ENCODE measurements at places on chromosomes 13 and 19.

DNA sequence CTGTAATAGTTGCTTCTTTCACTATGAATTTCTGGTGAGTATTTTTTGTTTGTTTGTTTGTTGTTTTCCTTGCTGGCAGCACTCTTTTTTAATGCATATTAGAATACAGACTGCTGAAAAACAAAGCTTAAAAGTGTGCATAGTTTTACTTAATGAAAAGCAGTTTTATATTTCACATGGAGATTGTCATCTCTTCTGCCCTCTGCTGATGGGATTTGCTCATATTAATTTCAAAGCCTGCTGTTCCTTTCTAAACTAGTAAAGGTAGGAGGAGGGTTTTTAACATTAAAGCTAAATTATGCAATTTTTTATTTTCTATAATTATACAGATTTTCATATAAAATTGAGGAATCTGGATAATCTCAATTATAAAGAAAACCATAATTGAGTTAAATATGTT lies 692.6 kb upstream of the SLITRK1 start:
- no peak for DNase-seq

DNA sequence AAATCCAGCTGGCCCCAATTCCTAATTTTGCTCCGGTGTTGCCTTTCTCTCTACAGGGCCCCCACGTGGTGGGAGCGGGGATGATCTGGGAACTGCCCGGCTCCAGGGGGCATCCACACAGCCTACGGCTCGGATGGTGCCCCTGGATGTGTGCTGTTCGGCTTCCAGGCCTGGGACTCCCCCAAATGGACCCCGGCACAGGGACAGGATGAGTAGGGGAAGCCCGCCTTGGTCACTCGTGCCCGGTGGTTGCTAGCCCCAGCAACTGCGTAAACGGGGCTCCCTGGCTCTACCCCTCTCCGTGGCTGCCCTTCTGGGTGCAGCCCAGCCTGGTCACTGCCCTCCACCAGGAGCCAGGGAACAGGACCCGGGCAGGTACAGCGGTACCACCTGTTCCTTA lies 111.5 kb downstream of the TEX26 start:
- no peak for DNase-seq

DNA sequence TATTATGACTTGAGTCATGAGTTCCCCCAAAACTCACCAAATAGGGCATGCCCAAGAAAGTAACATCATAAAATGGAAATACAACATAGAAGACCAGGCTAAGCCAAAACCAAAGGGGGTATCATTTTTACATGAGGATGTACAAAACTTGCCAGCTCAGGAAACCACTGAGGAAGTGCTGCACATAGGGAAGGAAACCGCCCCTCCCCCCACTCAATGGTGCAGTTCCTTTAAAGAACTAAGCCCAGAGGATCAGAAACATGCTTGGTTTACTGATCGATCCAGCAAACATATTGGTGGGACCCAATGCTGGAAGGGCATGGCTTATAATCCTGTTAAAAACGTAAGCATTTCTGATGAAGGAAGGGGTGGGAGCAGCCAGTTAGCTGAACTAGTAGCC lies 4.2 kb upstream of the ZNF486 start:
- DNase-seq, result no peak

DNA sequence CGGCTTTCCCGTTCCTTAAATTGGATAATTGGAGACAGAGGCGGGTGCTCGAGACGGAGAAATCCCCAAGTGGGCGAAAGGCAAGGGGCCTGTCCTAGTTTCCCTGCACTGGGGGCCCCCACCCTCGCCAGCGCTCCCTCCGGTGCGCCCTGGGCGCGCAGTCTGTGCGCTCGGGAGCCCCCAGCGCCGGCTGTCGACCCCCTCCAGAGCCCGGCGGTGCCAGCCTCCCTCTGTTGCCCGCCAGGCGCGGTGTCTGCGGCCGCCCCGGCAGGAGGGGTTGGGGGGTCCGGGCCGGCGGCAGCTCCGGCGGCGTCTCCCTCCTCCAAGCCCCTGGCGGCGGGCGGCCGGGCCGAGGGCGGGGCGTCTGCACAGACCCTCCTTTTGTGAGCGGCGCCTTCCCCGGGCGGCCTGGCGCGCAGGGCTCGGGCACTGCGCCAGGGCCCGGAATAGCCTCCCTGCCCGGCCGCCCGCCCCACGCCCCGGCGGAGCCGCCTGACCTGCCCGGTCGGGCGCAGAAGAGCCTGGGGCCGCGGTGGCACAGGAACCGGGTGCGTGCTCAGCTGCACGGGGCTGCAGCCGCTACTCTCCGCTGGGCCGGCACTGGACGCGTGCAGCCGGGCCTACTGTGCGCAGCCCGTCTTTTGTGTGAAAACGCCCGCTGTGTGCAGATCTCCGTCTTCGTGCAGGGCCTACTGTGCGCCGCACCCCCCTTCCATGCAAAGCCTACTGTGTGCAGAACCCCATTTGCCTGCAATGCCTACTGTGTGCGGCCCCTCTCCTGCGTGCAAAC lies 13.2 kb downstream of the GADD45B start:
- no peak for DNase-seq

DNA sequence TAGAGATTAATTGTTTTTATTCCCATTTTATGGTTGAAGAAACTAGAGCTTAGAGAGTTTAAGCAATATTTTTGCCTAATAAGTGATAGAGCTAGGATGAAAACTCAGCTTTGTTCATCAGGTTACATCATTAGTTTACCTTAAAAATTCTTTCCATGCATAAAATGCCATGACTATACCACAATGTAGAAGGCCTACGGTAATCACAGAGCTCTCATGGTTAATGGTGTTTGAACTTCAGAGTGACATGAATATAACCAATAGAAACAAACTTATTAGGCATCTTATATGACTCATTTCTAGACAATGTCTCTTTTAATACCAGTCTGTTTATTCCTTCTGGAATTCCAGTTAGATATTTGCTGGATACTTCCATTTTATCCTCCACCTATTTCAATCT lies 78.5 kb downstream of the FGF9 start:
- no peak for DNase-seq

GRCh38 chr13:42109957-42110356 lies 61.5 kb downstream of the DGKH start:
- no peak for DNase-seq

DNA sequence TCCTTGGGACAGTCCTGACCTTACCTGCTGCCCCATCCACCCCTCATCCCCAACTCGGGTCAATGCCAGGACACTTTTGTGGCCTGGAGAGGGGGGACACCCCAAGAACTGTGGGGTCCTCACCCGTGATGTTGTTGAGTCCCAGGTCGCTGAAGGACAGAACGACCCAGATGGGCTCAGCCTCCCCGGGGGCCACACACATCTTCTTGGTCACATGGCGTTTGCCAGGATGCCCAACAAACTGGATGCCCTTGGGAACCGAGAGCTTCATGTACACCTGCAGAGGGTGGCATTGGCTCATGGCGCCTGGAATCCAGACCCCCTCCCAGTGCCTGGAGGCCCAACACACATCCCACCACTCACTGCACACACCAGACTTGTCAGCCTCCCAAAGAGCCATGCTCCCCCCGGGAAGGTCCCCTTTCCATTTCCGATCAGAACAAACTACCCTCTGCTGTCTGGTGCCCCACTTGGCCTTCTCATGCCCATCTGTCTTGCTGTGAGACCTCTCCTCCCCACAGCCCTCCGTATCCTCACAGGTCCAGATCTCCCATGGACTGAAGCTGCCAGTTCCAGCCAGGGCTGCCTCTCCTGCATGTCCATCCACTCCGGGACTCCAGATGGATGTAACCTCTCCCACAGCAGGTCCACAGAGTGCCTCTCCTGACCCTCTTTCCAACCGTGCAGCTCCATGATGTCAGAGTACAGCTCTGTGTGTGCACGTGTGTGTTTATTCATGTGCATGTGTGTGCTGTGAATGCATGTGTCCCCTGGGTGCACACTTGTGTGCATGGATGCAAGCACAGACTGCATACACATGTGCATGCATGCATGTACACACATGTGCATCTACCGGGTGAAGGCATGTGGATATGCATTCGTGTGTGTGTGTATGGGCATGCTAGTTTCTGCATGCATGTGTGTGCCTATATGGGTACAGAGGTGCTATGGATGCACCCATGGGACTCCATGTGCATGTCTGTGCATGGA lies 58.4 kb downstream of the F2RL3 start:
- DNase-seq, result no peak

DNA sequence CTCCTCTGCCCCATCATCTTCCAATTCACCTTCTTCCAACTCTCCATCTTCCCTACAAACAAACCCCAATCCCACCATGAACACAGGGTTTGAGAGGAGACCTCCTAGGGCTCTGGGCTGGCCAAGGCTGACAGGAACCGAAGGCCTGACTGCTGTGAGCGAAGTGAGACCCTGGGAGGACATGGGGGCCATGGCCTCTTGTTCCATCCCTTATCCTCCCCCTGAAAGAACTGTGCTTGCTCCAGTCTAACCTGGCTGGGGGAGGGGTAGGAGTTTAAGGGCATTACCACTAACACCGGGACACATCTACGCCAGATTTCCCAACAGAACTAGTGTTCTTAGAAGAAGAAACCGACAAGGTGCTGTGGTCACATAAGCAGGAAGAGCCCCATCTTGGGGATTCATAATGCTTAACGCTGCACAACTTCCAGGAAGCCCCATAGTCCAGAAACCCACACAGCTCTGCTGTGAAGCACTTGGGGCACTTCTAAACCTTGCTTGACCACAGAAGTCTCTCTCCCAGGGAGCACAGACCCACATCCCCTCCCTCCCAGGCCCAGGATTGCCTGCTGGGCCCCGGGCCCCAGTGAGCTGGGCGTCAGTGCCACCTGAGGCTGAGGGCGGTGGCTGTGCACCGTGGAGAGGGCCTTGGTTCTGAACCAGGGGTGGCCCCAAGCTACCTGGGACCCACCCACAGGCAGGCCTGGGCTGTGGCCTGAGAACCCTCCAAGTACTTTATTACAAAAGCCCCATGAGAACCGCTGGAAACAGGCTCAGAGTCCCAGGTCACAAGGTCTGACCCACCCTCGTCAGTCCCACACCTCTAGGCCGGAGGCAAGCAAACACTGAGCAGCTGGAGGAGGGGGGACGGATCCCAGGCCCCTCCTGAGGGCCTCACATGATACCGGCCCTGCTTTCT lies 18.8 kb downstream of the ZC3H4 start:
- no peak for DNase-seq

- no peak for DNase-seq
Observed at GRCh38 chr13:24737042-24737441, 26.9 kb upstream of the RNF17 start.

- DNase-seq, result no peak
Observed at GRCh38 chr13:22428188-22428828, 752.5 kb upstream of the SGCG start.

- DNase-seq, result no peak
Observed at GRCh38 chr13:91739751-91740150, 341.3 kb downstream of the GPC5 start.

DNA sequence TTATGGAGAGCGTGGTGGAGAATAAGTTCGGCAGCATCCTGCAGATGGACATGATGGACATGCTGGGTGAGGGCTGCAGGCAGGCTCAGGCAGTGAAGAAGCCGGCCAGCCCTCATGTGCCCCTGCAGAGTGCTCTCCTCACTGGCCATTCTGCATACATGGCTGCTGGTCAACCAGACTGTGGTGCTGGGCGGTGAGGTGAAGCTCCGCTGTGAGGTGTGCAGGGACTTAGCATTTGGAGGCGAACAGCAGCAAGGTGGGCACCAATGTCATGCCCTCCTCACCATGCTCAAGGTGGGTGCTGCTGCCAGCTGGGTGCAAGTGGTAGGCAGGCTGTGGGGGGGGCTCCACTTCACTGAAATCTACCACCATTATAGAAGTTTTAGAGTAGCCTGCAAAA lies 5.7 kb upstream of the ZNF492 start:
- no peak for DNase-seq

- DNase-seq, result no peak
Observed at GRCh38 chr13:59111751-59112171, 1052.0 kb downstream of the DIAPH3 start.

DNA sequence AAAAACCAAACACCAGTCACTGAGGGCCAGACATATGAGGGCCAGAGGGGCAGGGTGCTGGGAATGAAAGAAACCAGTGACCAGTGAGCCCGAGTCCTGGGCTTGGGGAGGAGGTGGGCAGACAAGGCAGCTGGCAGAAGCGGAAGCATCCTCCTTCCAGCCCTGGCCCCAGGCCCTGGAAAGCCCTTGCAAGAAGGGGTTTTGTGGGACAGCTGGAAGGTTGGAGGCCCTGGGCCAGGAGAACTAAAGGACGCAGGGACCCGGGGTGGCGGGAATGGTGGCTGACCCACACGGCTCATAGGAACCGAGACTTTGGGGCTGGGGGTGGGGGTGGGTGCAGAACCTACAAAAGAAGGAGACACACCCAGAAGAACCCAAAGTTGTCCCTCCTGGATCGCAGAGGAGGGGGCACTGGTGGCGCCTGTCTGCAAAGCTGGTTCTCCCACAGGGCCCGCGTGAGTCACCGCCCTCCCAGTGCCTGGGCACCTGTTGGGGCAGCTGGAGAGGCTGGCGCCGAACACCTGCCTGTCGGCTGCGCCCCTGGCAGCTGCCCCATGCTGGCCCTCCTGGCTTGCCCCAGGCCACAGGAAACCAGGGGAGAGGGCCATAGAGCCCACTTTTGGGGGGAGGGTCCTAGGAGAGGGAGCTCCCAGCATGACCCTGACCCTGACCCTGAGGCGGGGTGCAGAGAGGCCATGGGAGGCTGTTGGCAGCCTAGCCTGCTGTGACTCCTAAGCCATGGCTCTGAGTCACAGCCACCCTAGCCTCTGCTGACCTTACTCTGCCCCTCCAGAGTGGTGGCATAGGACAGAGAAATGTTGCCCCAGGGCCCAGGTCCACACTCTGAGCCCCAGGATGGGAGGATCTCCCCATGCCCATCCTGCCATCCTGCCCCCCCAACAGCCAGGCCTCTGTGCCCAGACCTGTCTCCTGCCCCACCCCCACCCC lies 802 bp downstream of the DMPK start:
- no peak for DNase-seq

- DNase-seq, result no peak
Observed at GRCh38 chr19:31627620-31628365, 278.6 kb upstream of the TSHZ3 start.

GRCh38 chr19:16850133-16850532 lies 20.9 kb downstream of the SIN3B start:
- no peak for DNase-seq

DNA sequence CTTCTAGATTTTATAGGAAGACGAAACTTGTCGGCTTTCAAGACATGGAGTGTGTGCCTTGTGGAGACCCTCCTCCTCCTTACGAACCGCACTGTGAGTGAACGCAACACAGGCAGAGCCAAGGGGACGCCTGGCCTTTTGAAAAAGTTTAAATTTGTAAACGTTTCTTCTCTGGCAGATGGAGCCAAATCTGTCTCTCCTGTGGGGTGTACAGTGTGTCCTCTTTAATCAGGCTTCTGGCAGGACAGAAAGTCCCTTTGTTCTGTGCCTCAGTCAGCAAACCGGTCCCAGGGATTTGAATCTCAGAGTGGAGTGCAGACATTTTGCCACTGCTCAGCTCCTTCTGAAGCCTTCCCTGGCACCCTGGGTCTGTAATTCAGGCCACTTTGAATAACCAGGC lies 56.5 kb downstream of the TNFRSF19 start:
- no peak for DNase-seq

- no peak for DNase-seq
Observed at GRCh38 chr19:5001615-5002014, 32.7 kb downstream of the KDM4B start.
